ENCODE measurements at places on chromosomes 5 and 9. TPM values are rescaled to one million over a fixed set of nuclear protein-coding genes. Genes with fewer than 3 reads are reported as not detected.

SPATA31A1 gene
- total RNA-seq, result not detected

MRRF gene
- 31.7 TPM for total RNA-seq

NUTM2G gene
- not detected for total RNA-seq

CDC20B gene
- total RNA-seq, result not detected

FOXD4L6 gene
- 0.09 TPM for total RNA-seq

FCN1 gene
- not detected for total RNA-seq

GRIA1 gene
- total RNA-seq, result not detected

SURF6 gene
- 14.3 TPM for total RNA-seq

TRMT10B gene
- 3.0 TPM for total RNA-seq

CDKN2B gene
- total RNA-seq, result 21.8 TPM

TAF11L2 gene
- total RNA-seq, result not detected
